CD4-positive, alpha-beta T cell treated with Interleukin-15 for 1 hour (primary cell): ENCODE measurements at places on chromosomes 2 and 18.

DNA sequence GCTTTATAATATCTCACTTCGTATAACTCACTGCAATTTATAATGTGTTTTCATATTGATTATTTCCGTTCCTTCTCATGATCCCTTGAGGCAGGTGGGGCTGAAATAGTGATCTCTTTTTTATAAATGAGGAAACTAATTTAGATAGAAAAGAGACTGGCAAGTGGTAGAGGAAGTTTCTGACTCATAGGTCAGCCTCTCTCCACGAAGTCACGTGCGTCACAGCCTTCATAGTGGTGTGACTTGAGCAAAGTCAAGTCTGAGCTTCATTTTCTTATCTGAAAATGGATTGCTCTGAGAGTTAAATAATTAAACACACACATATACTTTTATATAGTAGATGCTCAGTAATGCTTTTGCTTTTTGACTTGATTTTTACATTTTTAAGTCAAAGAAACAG is 19.9 kb downstream of the ABCG5 start:
- DNase-seq: peak; percentile 32

GRCh38 chr18:68564961-68565360 is 149.9 kb downstream of the TMX3 start:
- no peak for DNase-seq

DNA sequence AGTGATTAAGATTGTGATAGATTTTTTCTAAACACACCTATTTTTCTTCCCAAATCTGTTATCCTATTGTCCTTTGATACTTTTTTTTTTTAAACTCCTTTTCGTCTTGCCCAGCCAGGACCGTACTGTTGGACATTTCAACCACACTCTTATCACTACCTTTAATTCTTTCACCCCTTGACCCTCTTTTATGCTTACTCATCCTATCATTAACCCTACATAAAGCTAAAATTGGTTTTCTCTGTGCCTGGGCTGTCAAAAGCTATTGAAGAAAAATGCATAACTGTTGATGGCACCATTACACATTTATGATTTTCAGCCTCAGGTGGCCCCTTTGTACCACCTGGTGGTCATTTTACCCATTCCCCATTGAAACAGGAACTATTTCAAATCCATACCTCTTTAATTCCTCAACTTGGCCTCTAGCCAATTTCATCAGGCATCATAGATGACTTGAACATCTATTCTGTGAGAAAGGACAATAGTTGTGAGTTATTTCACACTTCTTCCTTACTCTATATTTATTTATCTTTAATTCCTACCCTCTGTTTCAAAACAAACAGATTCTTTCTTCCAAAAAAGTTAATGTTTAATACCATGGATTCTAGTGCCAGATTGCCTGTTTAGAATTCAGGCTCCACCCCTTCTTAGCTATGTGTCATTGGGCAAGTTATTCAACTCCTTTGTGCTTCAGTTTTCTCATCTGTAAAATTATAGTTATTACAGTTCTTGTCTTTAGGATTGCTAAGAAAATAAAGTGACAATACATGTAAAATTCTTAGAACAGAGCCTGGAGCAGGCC is 258.6 kb downstream of the CAMKMT start:
- no peak for DNase-seq

DNA sequence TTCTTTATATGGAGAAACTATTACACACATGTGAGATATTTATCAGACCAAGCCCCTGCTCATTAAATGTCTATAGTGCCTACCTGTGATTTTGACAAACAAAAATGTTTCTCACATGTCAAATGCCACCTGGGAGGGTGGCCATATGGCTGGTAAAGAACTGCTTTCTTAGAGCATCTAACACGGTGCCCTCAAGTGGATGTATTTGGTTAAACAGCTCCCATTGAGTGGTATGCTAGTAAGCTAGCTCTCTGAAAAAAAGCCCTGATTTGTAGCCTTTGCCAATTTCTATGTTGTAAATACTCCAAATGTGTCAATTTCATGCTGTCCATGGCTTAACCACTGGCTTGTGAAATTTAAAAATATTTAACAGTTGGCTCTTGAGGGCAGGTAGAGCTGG is 94.6 kb downstream of the PMAIP1 start:
- no peak for DNase-seq

GRCh38 chr2:218607436-218608115 is at the start of gene PLCD4:
Gene PLCD4 (plus strand): TSS chr2:218607899. CDS start chr2:218615740, 7,841 bp downstream.
- DNase-seq: no peak

DNA sequence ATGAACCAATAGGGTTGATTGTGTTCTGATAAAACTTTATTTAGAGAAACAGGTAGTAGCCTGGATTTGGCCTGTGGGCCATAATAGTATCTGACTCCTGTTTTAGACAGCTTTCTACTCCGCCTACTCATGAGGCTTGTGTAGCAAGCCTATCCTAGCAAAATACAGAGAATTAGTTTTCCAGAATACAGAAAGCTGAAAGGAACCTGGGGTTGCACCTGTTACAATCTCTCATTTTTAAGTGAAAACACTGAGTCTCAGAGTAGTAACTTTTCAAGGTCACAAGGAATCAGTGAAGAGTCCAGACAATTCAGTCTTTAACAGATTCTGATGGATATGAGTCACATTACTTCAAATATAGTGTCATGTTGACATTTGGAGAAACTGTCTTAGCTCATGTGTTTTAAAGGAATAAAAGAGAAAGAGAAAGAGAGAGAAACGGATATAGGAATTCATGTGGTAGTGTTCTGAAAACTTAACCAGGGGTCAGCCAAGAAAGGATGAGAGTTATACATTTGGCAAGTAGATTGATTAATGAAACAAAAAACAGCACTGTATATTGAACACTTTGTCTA is 17.0 kb downstream of the ARHGAP28 start:
- no peak for DNase-seq
